ENCODE measurements at places on chromosomes 5 and 9.

DNA sequence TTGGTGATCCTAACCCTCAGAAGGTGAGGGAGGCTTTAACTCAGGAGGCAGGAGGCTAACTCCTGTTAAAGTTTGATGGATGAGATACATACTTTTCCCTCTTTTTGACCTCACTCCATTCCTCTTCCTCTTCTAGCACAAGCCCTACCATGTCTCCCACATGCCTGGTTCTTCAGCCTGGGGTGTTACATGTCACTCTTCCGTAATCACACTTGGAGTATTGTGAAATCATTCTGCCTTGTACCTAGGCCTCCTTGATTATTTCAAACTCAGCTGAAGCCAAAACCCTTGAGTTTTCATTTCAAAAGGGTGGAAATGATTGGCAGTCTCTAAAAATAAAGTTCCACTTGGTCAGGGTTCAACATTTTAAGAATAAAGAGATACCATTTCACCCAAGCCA is 1.8 kb downstream of the PLAC8L1 start:
- no peak for DNase-seq

DNA sequence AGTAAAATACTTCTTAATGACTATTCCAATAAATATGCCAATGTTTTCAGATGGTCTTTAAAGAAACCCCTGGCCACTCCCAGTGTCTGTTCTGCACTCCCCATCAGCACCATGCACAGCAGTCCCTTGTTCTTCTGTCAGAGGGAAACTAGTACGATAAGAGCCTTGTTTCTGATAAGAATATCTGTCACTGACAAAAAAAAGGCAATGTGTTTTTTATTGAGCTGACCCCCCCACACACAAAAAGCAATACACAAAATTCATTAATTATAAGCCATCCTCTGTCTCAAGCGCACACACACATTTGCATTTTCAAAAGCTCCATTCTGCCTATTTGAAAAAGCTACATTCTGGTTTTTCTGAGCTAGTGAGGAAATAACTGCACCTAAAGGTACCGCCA is 119.1 kb downstream of the ENC1 start:
- DNase-seq, result no peak

DNA sequence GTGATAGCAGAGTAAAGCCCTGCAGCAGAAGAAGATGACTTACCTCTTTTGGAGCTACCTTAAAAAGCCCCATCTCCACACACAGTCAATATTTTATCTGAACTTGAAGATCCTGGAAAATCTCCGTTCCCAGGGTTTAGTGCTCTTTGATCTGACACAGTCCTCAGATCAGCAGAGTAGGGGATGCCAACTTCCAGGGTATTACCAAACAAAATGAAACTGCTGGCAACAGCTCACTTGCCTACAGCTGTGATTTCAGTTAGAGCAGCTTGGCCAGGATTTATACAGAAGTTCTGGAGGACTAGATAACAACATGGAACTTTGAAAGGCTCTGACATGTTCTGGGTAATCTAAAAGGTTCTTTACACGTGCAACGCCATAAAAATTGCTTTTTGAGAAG is 1537.8 kb upstream of the ACO1 start:
- no peak for DNase-seq

GRCh38 chr5:174834081-174834480 is 109.7 kb downstream of the MSX2 start:
- DNase-seq, result no peak

GRCh38 chr5:177386542-177386941 is 2.3 kb downstream of the SLC34A1 start:
- no peak for DNase-seq

GRCh38 chr5:10600626-10601245 is 36.9 kb downstream of the ANKRD33B start:
- DNase-seq, result no peak

- no peak for DNase-seq
Measured at GRCh38 chr5:31983851-31984250, 190.3 kb downstream of the GOLPH3 start.

GRCh38 chr9:26725573-26725972 is 167.0 kb downstream of the CAAP1 start:
- DNase-seq, result no peak

DNA sequence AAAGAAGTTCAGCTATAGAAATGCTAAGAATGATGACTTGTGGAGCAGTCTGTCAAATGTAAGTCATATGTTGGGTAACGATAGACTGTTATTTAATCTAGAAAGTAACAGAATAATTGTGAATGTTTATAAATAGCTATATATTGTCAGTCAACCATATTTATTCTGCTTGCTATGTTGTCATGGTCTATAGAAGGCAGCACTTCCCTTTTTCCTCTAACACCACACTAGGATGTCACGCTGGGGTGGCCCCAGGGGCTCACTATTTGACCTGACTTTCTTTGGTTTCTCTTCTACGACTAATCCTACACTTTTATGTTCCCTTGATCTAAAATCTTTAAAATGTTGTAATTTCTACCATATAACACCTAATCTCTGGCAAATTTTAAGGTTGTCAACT is 20.5 kb downstream of the ERAP2 start:
- no peak for DNase-seq

DNA sequence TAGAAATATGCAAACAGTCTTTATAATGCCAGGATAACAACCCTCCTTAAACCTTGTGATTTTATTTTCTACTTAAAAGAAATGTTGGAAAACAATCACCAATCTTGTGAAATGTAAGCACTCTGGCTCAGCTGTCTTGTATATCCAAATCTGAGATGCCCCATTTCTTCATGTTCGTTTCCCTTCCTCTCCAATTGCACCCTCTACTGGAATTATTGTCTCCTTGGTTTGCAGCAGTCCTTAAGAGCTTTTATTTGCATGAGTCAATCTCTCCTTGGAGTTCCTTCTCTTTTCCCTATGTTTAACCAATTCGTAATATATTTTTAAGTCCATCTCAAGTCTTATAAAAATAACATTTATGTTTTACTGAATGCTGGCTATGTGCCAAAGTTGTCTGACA is 362.0 kb upstream of the CDH10 start:
- DNase-seq, result no peak

- DNase-seq, result no peak
Measured at GRCh38 chr5:138280915-138281314, 6.5 kb upstream of the GFRA3 start.

- no peak for DNase-seq
Measured at GRCh38 chr9:27278374-27278773, 18.6 kb downstream of the EQTN start.
